AG04450 (cell line): ENCODE measurements at places on chromosomes 6 and 20.

GRCh38 chr20:57009355-57009754, 257.1 kb downstream of the BMP7 start:
- DNase-seq, result no peak

DNA sequence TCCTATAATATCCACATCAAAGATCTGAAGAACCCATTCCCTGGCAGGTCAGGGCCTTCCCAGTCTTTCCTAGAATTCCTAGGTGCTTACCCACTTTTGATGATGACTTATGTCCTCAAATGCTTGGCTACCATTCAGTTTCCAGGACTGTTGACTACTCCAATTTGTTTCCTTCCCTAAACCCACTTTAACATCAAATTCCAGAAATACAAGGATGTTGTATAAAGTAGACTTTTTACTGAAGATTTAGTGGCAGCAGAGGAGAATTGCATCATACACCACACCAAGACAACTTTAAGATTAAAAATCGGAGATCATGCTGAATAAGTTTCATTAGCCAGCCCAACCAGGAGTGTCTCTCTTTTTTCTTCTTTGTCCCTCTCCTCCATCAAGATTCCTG, 203.3 kb upstream of the LAMP5 start:
- no peak for DNase-seq

GRCh38 chr6:23145781-23146180, 576.4 kb downstream of the HDGFL1 start:
- peak; percentile 1 for DNase-seq

DNA sequence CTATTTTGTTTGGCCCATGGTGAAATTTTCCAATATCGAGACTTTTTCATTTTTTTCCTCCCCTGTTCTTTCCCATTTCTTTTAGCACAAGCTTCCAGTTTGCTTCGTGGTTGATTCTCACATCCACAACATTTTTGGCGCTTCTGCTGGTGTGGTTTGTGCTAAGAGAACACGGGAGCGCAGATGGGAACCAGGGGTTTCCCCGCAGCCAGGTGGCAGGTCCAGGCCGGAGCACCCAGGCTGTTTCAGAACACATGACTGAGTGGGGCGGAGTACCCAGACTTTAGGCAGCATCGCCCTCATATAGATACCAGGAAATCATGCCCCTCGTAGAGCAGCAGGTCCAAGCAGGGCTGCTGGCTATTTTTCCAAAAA, 58.0 kb downstream of the SYTL3 start:
- DNase-seq, result no peak

DNA sequence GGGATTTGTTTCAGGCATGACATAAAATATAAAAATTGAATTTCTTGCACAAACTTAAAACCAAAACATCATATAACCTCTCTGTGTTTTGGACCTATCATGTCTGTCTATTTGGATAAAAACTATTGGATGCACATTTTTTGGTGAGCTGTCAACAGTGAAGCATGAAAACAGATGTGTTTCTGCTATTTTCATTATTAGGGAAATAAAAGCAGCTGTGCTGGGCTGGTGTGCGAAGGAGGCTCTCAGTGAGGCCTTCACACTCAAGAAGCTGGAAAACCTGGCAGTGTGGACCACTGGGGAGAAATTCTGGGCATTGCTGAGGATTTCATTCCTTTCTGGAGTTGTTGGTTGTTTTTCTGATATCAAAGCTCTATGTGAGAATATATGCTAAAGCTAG, 395.3 kb downstream of the GJA1 start:
- DNase-seq, result no peak

DNA sequence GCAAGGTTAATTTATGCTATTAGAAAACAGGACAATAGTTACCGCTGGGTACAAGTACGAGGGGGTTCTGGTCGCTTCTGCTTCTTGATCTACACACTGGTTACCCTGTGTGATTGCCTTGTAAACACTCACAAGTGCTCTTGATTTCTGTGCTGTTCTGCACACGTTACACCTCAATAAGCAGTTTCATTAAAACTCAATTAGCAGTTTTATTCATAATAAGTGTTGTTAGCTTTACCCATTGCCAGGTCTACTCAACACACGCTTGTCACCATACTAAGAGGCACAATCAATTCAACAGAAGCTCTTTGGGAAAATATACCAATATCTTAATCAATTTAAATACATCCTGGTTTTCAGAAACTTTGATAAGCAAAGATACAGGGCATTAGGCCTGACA, 20.4 kb downstream of the BMP7 start:
- no peak for DNase-seq

DNA sequence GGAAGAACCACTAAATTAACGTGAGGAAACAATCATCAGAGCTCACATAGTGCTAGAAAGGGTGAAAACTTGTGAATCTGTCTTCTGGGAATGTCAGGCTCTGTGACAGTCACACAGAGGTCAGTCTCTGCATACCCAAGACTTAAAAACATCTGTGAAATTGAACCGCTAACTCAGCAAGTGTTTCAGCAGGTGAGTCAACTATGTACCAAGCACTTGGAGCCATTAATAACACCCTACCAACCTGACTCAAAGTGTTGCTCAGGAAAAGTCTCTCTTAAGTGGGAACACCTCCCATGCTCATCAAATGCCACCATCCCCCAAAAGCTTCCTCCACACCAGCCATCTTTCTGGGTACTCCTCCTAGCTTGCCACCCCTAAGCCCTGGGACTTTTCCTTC, 92.3 kb upstream of the CARMIL1 start:
- DNase-seq, result no peak

GRCh38 chr6:146833157-146833556, 234.4 kb downstream of the ADGB start:
- DNase-seq, result no peak

- no peak for DNase-seq
Measured at GRCh38 chr6:67698534-67698933, 936.5 kb upstream of the ADGRB3 start.

DNA sequence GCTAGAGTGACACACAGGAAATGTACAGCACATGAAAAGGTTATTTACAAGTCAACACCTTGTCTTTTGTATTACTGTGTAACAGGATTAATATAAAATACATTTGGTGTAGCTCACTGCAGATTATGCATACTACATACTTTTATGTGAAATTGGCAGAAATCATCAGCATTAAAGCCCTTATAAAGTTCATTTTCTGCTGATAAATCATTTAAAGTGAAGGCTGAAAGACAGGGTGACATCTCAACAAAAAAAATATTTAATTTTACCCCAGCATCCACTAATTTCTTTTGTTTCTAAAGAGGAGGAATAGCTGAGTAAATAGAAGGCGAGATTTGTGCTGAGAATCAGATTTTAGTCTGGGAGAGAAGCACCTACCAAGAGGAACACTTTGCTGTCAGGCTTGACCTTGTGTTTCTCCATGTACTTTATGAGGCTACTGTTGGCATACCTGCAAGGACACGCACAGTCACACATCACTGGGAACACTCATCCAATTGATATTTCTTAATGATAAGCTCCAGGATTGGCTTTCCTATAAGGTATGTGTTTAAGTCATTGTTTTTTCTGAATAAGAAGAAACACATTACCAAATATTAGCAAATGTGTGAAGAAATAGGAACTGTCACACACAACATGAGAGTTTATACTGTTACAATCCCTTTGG, 146.6 kb upstream of the SLC22A16 start:
- no peak for DNase-seq

GRCh38 chr6:69693762-69694161, 103.0 kb downstream of the LMBRD1 start:
- no peak for DNase-seq

GRCh38 chr20:34375977-34376430, 12.9 kb downstream of the ITCH start:
- no peak for DNase-seq

GRCh38 chr6:169156108-169156792, 97.4 kb downstream of the THBS2 start:
- no peak for DNase-seq

DNA sequence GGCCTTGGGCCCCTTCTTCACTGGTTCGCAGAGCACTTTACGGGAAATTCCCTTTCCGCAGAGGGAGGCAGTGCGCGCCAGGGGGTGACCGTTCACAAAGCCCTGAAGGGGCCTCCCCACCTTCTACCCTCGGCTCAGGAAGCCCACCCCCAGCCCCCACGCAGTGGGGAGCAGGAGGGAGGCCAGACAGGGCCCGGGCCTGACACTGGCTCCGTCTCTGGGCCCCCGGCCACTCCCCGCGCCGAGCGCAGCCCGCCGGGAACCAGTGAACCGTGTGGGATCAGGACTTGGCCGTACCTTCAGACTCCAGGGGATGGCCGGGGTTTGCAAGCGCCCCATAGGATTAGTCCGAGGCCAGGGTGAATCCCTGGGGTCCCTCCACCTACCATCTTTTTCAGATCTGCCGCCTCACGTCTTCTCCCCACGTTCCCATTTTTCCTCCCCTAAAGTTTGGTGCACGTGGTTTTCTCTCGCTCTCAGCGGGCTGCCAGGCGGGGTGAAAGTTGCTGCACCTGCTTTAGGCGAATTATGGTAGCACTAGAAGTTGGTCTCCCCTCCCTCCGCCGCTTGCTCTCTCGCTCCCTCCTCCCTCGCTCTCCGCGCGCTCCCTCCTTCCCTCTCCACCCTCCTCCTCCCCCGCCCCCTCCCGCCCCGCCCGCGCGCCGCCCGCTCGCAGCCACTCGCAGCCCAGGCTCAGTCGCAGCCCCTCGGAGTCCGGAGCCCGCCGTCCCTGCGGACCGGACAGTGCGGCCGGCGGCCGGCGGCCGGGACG, at the start of gene FOXP4:
TSS of gene FOXP4 (plus strand) at position 679 of the 772 bp plus-strand sequence. CDS start 19,380 bp downstream, outside the sequence.
- peak; percentile 82 for DNase-seq

GRCh38 chr6:157411368-157411767, 30.4 kb downstream of the ZDHHC14 start:
- no peak for DNase-seq

DNA sequence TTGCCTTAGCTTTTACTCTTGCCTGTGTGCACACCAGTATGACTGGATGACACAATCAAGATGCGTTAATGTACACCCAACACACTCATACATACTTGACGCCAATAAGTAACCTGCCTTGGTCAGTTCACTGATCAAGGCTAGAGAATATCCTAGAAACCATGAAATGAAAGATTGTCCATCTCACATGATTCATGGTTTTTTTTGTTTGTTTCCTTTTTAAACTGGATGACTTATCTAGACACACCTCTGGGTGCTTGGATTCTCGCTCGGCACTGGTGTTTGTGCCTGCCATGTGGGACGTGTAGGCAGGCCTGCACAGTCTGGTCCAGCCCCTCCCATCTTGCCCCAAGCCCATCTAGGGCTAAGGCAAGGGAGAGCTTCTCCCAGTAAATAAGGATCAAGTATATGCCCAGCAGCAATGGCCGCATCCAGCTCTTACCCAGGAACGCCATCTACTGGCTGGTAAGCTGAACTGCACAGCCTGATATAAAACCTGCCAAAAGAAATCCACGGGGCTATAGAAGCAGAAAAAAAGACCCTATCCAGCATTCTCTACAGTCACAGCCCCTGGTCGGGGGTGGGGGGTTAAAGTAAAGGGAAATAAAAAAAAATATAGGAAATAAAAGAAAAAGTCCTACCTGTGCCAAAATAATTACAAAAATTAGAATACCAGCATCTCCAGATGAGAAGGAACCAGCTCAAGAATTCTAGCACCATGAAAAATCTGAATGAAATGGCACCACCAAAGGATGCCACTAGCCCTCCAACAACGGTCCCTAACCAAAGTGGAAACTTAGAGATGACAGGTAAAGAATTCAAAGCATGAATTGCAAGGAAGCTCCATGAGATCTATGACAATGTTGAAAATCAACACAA, 73.3 kb downstream of the OTOR start:
- no peak for DNase-seq

DNA sequence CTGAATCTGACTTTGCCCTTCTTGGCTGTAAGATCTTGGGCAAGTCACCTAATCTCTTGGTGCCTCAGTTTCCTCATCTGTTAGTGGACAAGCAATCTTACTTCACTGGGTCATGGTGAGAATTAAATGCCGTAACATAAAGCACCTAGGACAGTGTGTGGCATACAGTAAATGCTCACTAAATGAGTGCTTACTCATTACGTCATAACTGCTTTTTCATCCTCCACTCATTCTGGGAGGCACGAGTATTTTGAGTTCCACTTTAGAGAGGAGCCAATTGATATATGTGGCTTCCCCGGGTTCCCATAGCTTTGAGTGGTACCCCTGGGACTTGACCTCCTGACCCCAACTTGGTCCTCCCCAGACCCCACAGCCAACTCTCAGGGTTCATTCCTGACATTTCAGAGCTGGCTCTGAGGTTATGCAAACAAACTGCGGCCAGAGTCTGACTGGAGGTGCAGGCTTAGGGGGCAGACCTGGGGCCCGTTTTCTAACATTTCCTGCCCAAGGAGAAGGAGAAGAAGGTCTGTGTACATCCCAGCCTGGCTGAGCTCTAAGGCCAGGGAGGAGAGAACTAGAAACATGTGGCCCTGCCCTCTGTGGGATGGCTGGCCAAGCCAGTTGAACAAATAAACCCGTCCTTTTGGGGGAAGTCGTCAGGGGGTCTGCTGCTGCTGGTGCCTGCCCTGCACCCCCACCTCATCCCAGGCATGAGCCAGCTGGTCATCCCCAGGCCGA, 5.8 kb downstream of the ANGPT4 start:
- no peak for DNase-seq

DNA sequence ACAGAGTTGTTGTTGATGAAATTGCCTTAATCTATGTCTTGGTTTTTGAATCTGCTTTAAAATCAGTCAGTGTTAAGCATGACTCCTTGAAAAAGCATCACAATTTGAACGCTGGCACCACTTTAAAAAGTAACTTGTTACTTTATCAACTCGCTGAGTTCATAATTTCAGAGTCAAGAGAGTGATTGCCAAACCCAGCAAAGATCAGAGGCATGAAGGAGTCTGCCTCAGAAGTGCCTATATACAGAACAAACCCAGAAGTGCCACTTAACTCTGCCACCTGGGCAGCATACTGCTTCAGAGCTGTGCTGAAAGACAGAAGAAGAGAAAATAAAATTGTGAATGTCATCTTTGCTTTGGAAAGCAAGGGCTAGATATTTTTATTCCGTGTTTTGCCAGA, 73.6 kb upstream of the HCRTR2 start:
- no peak for DNase-seq

DNA sequence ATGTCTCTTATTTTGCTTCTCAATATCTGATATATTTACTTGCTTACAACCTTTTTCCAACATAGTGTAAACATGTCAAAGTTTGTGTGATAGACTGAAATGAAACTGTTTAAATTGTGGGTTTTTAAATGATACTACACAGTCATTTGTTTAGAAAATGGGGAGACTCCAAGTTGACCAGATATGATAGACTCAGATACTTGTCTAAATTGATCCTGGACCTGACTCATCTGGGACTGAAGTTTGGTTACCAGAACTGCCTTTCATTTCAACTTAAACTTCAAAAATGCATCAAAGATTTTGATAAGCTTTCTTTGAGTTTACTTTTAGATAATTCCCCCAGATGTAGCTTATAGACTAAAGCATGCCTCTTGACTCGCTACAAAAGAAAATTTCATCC, 27.0 kb upstream of the PRL start:
- DNase-seq, result no peak

- no peak for DNase-seq
Measured at GRCh38 chr6:41677124-41677921, 39.1 kb downstream of the MDFI start.

GRCh38 chr6:46323312-46323965, 152.7 kb upstream of the ENPP5 start:
- no peak for DNase-seq
